Hematopoietic multipotent progenitor cell treated with erythropoietin and hydrocortisone succinate and interleukin-3 and kit ligand, for 17 days (in vitro differentiated cells): ENCODE measurements at places on chromosomes 1 and 21.

DNA sequence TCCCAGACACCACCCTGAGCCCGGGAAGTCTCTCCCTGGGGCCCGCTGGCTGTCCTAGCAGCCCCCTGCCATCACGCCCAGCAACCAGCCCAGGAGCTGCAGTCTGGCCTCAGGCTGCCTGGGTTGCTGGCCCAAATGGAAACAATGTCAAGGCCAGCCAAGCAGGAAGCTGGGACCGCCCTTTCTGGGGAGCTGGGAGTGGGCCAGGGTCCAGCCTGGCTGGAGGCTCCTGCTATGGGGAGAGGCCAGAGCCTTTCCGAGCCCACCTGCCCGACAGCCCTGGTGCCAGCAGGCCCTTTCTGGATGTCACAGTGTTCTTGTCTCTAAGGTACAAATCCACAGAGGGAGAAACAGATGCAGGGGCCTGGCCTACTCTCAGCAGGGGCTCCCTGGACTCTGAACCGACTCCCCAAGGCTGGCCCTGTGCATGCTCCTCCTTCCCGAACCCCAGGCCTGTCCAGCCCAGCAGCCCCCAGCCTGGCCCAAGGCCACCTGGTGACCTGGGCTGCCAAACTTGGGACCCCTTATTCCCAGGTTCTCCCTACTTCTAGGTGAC, 1.2 kb upstream of the MMEL1 start:
- DNase-seq: no peak

GRCh38 chr1:208569181-208569580, 325.0 kb upstream of the PLXNA2 start:
- no peak for DNase-seq

- no peak for DNase-seq
Observed at GRCh38 chr1:59169703-59170102, 127.2 kb upstream of the FGGY start.

DNA sequence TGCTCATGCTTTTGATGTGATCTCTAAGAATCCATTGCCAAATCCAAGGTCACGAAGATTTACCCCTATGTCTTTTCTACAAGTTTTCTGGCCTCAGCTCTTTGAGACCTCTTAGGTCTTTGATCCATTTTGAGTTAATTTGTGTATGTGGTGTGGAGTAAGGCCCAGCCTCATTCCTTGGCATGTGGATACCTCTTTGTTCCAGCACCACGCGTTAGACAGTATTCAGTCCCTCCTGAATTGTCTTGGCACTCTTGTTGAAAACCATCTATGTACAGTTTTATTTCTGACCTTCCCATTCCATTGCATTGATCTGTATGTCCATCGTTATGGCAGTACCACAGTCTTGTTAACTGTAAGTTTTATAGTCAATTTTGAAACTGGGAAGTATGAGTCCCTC, 8.0 kb upstream of the FTCD start:
- no peak for DNase-seq

GRCh38 chr1:155062702-155063411, 683 bp upstream of the EFNA4 start:
- peak; percentile 52 for DNase-seq

GRCh38 chr1:208643005-208643597, 398.9 kb upstream of the PLXNA2 start:
- no peak for DNase-seq

DNA sequence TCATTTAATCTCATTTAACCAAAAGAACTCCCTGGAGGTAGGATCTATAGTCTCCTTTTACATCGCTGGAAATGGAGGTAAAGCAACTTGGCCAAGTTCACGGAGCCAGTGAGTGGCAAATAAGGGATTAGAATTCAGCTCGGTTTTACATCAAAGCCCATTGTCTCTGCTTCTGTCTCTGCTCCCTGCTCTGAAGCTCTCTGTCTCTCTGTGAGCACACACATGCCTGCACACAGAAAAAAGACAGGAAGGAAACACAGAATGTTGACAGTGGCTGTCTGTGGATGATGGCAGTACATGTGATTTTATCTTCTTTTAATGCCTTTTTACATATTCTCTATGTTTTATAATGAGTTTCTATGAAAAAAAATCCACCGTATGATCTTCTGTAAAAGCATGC, 8.9 kb upstream of the DHRS3 start:
- DNase-seq: no peak

DNA sequence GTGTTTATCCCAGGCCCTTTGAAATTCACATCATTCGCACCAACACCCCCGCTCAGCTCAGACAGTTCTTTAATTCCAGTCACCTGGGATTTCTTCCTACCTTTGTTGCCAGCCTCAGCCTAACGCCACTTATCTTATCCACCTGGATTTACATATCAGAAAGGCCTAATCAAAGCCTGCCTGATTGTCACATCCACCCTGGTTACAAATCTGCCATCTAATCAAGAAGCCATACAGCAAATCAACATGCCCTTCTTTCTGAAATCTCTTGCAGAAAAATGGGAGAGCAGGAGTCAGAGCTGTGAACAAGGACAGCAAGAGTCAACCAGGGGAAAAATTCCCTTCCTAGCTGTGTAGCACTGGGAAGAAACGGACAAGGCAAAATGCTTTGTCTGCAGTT, 173.2 kb upstream of the DAB1 start:
- DNase-seq: no peak

DNA sequence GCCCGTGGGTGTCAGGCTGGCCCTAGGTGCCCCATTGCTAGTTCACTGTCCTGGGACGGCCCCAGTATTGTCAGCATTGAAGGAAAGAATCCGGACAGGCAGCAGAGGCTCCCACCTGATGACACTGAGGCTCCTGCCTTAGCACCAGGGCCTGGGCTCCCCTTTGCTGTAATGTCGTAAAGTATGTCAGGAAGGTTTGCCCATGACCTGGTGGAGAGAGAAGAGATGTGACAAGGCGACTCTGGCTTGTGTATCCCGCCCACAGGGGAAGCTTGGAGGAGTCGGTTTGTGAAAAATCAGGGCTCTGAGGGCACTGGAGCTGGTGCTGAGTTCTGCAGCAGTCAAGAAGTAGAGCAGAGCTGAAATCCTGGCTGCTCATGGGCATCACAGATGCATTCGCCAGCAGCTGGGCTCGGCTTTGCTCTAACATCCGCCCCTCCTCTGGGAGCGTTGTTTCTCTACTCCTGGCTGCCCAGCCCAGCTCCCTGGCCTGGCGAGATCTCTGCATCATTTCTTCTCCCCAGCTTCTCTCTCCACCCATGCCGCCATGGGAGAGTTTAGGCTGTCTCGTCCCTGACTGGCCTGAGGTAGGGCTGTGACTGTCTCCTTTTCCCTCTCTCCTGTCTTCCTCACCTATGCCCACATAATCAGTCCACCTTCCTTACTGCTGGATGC, 74.1 kb downstream of the ADARB1 start:
- no peak for DNase-seq

GRCh38 chr21:25025596-25025995, 581.7 kb downstream of the MRPL39 start:
- no peak for DNase-seq

- DNase-seq: no peak
Observed at GRCh38 chr1:36768486-36769178, 265.7 kb downstream of the GRIK3 start.

GRCh38 chr1:32881871-32882850, 4.1 kb upstream of the HPCA start:
- no peak for DNase-seq

DNA sequence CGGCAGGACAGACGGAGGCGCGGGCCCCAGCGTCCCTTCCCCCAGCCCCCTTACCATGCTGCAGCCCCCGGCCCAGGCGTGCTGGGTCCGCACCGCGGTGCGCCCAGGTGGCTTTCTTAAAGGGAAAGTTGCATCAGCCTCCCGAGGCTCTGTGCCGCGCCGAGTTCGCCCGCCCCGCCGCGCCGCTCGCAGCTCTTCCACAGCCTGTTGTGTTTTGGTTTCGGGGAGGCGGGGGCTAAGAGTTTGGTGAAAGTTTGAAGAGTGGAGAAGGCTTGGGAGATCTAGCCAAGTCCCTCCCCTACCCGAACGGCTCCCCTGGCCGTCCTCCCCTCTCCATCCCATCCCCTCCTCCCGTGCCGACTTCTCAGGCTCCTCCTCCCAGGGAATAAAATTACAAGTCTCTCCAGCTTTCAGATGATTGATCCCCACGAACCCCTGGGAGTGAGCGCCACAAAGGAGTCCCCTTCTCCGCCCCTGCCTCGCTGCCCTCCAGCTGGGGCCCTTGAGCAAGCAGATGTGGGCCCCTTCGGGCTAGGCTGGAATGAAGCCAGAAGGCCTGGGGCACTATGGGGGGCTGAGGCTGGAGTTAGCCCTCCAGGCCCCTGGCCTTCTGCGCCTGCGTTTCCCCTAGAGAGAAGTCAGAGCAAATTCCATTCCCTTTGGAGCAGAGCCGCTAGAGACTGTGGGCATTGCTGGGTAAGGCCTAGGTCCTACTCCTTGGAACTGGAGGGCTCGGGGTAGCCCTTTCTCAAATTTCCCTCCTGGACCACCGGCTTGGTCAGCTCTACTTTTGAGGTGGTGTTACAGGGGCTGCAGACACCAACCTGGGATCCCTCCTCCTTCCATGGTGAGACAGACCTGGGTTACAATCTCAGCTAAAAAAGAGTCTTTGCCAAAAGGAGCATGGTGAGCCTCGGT, at the start of gene SLC6A9:
TSS of gene SLC6A9 (minus strand) at position 211 of the 918 bp plus-strand sequence. CDS start 7,185 bp downstream, outside the sequence.
- DNase-seq: peak; percentile 79

GRCh38 chr1:59952065-59952464, 25.5 kb upstream of the CYP2J2 start:
- no peak for DNase-seq

GRCh38 chr1:30845237-30845903, 63.2 kb downstream of the SDC3 start:
- DNase-seq: no peak

DNA sequence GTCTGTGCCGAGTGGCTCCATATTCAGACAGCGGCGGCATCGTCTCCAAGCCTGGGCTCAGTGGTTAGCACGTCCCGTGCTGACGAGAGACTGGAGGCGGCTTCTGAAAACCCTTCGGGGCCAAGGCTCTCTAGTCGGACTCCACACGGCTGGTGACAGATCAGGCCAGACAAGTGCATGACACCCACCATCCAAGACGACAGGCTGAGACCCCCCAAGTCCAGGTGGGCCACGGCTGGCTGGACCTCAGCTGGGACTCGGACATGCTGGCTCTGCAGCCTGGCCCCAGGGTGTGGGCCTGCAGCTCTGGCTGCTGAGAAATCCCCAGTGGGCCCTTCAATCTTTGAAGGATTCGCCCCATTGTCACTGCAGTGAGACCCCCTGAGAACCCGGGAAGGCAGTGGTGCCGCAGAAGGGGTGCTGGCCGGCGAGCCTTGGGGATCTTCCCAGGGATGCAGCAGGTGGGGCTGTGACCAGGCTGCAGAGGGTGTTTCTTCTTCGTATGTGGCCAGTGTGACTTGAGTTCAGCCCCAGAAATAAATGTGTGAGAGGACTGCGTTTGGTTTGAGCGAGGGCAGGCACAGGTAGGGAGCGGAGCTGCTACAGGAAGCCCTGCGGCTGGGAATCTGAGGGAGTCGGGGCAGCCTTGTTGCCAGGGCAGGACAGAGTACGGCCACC, 15.9 kb upstream of the SLC19A1 start:
- DNase-seq: no peak

DNA sequence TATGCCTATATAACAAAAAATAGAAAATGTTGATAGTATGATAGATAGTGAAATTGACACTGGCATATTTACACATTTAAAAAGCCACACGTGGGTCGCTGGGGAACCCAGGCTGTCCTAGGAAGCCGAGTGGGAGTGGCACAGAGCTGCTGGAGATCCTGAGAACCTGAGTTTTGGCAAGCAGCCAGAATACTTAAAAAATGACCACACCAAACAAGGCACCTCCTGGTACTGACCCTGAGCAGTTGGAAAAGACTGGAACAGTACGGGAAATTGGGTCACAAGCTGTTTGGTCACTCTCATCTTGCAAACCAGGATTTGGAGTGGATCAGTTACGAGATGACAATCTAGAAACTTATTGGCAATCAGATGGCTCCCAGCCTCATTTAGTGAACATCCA, 111.5 kb downstream of the ZFYVE9 start:
- no peak for DNase-seq

DNA sequence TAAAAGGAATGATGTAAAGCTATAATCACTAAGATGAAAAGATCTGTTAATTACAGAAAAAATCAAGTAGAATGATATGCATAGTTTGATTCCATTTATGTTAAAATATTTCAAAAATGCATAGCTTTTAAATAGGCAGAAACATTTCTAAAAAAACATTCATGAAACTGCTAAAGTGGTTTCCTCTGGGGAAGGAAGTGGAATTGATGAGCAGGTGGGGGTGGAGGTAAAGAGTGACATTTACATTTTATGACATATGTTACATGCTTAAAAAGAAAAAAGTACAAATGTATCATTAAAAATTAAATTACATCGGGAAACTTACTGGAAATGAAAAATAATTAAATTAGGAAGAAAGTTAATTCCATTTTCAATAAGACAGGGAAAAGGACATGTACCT, 42.8 kb upstream of the JAK1 start:
- no peak for DNase-seq

DNA sequence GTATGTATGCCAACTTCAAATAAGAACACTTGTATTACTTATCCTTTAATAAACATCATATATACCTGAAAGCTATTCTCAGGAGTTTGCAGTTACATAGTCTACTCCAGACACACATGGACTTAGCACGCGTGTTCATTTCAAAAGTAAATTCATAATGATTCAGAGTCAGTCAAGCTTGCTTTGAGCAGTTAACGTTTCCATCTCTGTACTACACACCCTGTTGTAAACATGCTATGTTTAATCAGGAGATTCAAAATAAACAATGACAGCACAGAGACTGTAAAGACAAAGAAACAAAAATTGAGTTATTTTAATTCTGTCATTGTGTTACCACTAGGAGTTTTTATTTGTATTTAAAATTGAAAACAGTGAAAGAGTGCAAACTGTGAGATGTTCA, 119.6 kb downstream of the NRIP1 start:
- DNase-seq: no peak

DNA sequence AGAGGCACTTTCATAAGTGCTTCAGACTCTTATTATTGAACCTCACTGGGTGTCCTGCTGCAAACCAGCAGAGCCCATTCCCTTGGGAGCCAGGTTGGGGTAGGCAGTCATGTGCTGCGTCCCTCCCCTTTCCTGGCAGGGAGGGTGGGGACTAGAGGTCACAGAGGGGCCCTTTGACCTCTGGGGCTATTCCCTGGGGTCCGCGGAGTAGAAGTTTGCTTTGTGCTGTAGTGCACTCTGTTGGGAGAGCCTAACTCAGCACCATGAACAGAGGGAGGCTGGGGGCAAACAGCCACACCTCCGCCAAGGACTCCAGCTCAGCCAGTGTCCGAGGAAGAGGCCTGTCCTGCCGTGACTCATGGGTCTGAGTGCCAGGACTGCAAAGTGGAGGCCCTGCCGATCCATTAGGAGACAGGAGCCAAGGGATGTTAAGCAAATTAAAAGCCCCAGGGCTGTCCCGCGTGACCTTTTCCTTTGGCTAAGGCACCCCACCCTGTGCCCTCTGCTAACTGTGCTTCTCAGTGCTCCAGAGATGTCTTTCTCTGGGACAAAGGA, 3.0 kb upstream of the IGSF21 start:
- no peak for DNase-seq

DNA sequence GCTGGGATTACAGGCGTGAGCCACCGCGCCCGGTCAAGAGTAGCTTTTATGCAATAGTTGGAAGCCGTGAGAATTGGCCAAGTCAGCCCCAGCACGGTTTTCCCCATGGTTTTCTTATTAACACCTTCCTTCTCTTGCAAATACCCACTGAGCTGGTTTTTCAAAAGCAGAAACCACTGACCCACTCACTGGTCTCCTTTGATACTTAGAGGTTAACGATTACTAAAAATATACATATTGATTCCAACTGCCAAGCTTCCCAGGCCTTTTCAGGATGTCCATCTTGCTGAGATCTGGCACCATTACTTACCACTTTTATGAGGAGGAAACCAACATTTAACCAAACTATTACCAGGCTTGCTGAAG, 25.9 kb upstream of the TARDBP start:
- DNase-seq: no peak
